ENCODE measurements at places on chromosomes 6 and 20.

DNA sequence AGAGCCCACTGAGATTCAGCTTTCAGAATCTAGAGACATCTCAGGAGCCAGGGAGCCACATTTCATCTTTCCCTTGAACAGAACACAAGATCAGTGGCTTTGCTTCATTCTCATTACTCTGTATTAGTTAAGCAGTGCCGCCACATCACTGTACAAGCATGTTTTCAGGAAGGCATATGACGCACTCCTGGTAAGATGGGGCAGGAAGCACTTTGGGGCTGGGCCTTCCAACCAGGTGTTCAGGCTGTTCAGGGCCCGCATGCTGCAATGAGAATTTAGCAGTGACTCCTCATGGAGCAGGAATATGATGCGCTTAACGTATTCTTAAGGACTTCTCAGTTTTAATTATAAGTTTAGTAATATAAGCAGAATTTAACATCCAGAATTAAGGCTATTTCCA is 29.7 kb upstream of the GNRH2 start:
- no peak for DNase-seq

GRCh38 chr6:81216668-81217067 is 535.8 kb downstream of the TENT5A start:
- no peak for DNase-seq

GRCh38 chr20:7798176-7798575 is 142.1 kb downstream of the HAO1 start:
- DNase-seq = no peak

DNA sequence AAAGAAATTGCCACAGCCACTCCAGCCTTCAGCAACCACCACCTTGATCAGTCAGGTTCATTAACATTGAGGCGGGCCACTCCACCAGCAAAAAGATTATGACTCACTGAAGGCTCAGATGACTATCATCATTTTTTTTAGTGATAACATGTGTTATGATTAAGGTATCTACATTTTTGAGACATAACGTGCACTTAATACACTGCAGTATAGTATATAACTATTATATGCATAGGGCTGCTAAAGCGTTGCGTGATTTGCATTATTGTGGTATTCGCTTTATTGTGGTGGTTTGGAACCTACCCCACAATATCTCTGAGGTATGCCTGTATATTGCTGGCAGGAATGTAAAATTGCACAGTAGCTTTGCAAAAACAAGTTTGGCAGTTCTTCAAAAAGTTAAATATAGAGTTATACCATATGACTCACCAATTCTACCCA is 6.8 kb upstream of the RIPK1 start:
- no peak for DNase-seq

DNA sequence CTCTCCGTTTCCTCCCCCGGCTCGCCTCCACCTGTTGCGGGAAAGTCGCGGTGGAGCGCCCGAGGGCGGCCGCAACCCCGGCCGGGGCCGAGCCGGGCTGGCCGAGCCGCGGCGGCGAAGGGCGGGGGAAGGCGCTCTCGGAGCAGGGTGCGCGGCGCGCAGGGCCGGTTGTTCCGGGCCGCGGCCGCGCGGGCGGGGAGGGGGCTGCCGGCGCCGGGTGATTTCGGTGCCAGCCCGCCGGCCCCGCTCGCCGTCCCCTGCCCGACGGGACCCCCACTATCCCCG is 235 bp downstream of the MAP7 start:
- peak; percentile 36 for DNase-seq

- DNase-seq = peak; percentile 37
Observed at GRCh38 chr20:47875297-47876025, 90.2 kb upstream of the SULF2 start.

DNA sequence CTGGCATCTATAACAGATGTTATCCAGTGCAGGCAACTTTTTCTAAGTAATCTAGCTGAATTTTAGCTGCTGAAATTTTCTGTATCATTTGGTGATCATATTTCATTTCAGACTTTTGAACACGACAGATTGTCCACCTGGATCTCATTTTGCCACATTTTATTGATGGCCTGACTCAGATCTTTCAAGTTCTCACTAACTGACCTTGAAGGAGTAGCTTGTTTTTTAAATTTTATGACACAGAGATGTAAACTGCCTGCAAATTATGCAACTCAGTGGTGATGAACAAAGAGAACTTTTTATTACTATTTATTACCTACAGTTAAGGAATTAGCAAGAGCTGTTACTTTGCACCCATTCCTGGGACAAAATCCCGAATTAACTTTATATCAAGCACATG is 366.4 kb downstream of the PAX1 start:
- DNase-seq = no peak

DNA sequence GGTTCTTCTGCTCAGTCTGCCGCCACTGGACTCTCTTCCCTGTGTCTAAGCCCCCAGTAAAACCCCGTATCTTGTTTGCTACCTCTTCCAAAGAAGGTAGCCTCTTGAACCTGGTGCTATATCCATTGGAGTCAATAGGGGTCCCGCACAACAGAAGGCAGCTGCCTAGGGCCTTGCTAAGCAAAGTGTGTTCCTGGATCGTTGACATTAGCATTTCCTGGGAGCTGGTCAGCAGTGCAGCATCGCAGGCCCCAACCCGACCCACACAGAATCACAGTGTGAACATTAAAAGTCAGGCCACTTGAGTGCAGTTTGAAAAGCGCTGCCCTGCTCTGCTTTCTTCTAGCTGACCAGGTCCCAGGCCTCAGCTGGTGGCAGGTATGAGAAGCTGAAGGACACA is 2.9 kb downstream of the ADA start:
- DNase-seq = no peak

- DNase-seq = no peak
Observed at GRCh38 chr6:89007209-89008000, 44.0 kb upstream of the RNGTT start.

GRCh38 chr6:1091900-1092299 is 220.0 kb upstream of the FOXQ1 start:
- DNase-seq = no peak

- DNase-seq = no peak
Observed at GRCh38 chr20:35831029-35831428, 59.2 kb downstream of the PHF20 start.

DNA sequence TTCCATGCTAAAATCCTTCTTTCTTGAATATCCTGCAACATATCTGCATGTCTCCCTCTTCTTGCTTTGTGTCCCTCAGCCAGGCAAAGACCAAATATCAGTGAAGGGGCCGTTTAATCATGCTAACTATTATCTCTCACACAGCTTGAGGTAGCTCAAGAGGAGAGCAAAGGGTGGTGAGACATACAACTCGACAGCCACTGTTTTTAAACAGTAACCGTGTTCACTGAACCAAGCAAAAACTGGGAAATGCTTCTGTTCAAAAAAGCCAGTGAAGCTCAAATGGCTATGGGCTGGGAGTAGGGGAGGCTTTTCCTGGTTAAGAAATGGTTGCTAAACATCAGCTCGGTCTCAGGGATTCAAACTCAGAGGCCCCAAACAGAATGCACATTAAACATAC is 83.4 kb downstream of the MAP7 start:
- no peak for DNase-seq

DNA sequence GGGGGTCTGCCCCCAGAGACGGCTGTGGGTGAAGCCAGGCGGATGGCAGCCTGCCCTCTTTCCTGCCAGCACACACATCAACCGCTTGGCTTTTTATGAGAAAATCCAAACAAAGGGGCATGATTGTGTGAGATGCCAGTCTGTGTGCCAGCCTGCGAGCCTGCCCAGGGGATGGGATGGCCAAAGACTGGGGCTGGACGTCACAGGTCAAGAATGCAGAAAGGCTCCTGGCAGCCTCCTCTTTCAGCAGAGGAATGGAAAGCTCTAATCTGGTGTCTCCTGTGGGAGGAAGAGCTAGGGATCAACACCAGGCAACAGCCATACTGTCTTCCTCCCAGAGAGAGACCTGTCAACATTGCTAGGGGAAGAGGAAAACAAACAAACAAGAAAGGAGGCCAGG is 15.8 kb downstream of the TUBB2B start:
- no peak for DNase-seq

- DNase-seq = no peak
Observed at GRCh38 chr6:163318071-163318786, 96.3 kb upstream of the QKI start.

GRCh38 chr6:137894779-137895385 is 27.8 kb downstream of the TNFAIP3 start:
- DNase-seq = no peak

GRCh38 chr20:36462440-36463211 is 78.7 kb upstream of the MYL9 start:
- DNase-seq = peak; percentile 72

DNA sequence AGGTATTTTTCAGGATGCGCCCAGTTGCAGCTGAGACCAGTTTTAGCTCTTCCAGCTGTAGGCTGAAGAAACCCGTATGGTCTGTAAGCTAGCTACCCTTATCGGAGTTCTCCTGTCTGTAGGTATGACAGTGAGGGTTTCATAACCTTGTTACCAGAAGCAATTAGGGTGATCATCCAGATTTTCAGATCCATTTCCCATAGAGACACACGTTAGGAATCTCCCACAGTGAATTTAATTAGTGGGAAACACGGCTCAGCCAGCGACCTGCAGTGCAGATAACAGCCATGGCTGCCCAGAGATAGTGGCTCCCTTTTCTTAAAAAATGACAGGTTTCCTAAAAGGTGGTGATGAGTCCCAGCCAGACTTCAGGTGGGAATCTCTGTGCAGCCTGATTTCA is 111.1 kb downstream of the BTBD3 start:
- DNase-seq = no peak

GRCh38 chr20:23744817-23745216 is 5.9 kb downstream of the CST1 start:
- DNase-seq = no peak

DNA sequence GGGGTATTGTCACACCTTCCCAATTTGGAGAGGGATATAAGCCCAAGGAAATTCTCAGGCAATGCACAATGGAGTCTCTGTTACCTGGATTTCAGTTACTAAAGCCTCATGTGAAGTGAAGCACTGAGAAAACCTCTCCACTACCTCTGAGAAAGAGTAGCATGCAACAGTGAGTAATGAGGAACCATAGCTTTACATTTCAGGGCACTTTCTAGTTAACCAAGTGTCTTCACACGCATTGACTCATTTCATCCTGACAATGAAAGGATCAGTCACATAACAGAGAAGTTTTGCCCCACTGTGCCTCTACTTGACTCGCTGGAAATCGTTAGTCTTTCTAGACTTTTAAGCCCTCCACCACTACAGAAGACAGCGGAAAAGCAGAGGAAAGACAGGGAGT is 86.2 kb upstream of the ARID1B start:
- no peak for DNase-seq

- DNase-seq = peak; percentile 41
Observed at GRCh38 chr20:37992802-37993409, 40.4 kb downstream of the TTI1 start.

GRCh38 chr6:38871741-38872568 is 156.8 kb downstream of the DNAH8 start:
- peak; percentile 42 for DNase-seq

GRCh38 chr6:25889877-25890853 is 16.1 kb upstream of the SLC17A3 start:
- no peak for DNase-seq

GRCh38 chr6:109300874-109301273 is 81.4 kb downstream of the CD164 start:
- no peak for DNase-seq

GRCh38 chr6:86477500-86478148 is 459.7 kb upstream of the HTR1E start:
- DNase-seq = no peak

DNA sequence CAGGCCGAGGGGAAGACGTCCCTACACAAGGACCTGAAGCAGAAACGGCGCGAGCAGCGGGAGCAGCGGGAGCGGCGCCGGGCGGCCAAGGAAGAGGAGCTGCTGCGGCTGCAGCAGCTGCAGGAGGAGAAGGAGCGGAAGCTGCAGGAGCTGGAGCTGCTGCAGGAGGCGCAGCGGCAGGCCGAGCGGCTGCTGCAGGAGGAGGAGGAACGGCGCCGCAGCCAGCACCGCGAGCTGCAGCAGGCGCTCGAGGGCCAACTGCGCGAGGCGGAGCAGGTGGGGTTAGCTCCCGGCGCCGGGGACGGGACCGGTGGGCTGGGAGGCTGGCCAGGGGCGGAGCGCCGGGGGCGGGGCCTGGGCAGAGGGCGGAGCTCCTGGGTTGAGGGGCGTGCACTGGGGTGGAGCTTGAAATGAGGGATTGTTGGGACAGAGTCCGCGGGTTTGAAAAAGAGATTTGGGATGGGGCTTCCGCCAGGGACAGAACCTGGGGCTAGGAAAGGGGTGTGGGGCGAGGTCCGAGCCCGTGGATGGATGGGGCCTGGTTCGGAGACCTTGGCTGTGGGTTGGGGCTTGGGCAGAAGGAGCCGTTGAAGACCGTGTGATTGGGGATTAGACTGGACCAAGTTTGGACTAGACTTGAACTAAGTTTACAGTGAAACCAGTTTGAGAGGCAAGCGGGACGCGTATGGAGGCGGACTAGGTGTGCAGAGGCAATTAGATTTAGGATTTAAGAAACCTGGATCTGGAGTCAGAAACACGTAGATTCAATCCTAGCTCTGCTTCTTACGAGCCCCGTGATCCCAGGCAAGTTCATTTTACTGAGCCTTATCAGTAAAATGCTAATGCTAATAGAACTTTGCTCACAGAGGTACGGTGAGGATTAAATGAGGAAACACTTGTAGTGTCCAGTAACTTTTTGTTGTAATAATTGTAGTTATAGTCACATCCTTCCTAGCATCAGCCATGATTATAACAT is 20.9 kb downstream of the DEF6 start:
- DNase-seq = peak; percentile 91

DNA sequence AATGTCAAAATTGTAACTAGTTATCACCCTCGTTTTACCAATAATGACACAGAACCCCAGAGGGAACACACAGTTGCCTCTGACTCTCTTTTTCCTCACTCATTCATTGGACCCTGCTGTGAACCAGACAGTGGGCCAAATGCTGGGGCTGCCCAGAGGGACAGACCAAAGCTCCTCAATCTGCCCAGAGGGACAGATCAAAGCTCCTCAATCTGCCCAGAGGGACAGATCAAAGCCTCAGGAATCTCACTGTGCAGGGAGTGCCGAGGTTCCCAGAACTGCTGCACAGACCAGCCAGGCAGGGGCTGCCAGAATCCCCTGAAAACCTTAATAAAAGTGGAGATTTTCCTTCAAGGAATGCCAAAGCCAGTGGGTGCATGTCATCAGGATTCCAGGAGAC is 179.1 kb downstream of the SOD2 start:
- no peak for DNase-seq

DNA sequence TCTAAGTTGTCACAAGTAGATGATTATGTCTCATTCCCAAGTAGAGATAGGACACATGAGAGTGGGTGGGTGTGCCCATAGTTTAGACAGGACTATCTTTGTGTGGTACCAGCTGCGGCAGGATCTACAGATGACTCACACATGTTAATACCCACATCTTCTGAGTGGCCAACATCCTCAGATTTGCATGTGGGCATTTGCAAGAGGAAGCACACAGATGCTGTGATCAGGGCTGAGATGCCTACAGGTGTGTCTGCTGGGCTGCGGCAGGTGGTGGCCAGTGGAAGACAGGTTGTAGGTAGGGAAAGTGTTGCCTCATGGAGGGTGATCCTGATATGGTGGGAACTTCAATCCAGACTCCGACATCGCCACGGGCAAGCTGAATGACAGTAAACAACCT is 50.8 kb downstream of the UTRN start:
- no peak for DNase-seq

- DNase-seq = no peak
Observed at GRCh38 chr6:70700922-70701876, 33.5 kb downstream of the SMAP1 start.
